ENCODE measurements at places on chromosomes 12 and 14. TPM values are rescaled to one million over a fixed set of nuclear protein-coding genes. Genes with fewer than 3 reads are reported as not detected.

EIF5 gene
- 145 TPM for total RNA-seq

ANO4 gene
- total RNA-seq, result 5.3 TPM

TAS2R20 gene
- 0.32 TPM for total RNA-seq

ACSM4 gene
- not detected for total RNA-seq

KRT82 gene
- not detected for total RNA-seq

SRRM4 gene
- total RNA-seq, result not detected
